ENCODE measurements at places on chromosomes 12 and 14. TPM values are rescaled to one million over a fixed set of nuclear protein-coding genes. Genes with fewer than 3 reads are reported as not detected.

EMP1 gene
- 0.40 TPM for total RNA-seq

CACNA2D4 gene
- total RNA-seq = not detected

GRCh38 chr12:53074999-53075370, 4.2 kb downstream of the SPRYD3 start:
- no peak for DNase-seq

DNA sequence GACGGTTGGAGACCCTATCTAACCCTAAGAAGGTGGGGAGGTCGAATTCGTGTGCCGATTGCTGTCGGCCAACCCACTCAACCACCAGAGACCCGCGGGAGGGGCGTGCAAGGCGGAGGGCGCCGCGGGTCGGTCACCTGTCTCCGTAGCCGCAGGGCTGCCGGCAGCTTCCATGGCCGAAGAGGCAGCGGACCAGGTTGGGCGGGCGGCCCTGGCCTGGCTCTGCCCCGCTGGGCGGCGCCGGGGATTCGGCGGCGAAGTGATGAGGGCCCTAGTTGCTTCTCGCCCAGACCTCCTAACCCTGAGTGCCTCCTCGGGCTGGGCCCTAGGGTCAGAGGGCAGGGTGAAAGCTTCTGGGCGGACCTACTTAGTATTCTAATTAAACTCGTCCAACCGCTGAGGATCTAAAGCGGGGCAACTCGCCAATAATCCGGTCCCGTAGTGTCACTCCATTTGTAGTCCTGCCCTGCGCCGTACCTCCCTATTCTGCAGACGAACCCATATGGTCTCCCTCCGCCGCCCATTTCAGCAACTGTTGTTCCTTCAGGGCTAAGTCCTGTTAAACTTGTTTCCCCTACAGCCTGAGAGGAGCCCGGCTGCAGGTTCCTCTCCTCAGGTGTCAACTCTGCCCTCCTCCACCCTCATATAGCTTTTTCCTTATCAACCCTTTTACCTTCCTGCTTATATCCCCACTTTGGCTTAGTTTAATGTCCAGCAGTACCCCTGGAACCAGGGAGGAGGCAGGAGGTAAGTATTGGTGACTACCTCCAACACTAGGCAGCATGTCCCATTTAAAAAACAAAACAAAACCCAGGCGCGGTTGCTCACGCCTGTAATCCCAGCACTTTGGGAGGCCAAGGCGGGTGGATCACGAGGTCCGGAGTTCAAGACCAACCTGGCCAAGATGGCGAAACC, at the start of gene PYM1:
PYM1 (minus strand) TSS at position 307 of the 915 bp plus-strand sequence; CDS start at position 174, 133 bp downstream.
- peak; percentile 91 for DNase-seq

DNA sequence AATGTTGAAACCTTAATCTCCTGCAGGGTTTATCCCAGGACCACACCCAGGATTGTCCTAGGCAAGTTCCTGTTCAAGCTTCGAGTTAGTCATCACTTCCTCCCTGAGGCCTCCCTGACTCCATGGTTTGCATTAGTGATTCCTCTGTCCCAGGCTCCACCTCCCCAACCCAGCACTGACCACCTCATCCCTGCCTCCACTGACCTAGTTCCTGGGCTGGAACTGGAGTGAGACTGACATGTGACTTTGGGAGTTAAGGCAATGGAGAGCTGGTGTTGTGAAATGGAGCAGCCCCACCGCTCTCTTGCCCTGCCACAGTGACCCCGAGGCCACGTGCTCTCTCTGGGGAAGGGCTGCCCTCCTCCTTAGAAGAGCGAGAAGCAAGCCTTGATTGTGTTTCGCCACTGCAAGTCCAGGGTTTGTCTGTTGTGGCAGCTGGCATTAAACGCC, 15.8 kb upstream of the DTX1 start:
- DNase-seq = no peak

GRCh38 chr12:76460807-76461206, 98.8 kb downstream of the OSBPL8 start:
- no peak for DNase-seq

DNA sequence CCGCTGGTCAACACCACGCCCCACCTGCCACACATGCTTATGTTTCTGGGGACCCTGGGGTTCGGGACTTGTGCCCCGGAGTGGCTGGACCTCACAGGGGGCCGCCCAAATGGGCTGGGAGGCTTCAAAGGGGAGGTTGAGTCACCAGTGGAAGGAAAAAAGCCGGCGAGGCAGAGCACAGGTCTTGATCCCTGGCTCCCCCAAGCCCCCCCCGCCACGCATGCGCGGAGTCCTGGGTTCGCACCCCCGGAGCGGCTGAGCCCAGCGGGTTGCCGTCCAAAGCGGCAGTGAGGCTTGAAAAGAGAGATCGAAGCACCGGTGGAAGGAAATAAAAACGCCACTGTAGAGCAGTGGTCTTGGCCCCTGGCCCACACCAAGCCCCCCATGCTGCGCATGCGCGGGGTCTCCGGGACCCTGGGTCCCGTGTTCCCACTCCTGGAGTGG, 313.5 kb downstream of the ALG10 start:
- DNase-seq = no peak

DNA sequence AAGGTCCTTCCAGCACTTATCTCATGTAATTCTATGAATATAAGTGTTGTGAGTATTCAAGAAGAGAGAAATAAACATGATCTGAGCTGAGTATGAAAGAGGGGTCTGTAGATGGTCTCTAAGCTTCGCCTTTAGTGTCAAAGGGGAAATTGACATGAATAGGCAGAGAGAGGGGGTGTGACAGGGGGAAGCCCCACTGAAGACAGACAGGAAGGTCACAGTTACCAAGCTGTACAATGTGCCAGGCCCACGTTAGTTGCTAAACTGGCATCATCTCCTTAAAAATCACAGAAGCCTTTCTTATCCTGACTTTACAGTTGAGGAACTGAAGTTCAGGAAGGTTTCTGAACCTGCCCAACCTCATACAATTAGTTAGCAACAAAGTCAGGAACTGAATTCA, 7.6 kb downstream of the ARHGEF40 start:
- DNase-seq = no peak

CPNE6 gene
- not detected for total RNA-seq

DNAH10 gene
- 0.04 TPM for total RNA-seq

DNA sequence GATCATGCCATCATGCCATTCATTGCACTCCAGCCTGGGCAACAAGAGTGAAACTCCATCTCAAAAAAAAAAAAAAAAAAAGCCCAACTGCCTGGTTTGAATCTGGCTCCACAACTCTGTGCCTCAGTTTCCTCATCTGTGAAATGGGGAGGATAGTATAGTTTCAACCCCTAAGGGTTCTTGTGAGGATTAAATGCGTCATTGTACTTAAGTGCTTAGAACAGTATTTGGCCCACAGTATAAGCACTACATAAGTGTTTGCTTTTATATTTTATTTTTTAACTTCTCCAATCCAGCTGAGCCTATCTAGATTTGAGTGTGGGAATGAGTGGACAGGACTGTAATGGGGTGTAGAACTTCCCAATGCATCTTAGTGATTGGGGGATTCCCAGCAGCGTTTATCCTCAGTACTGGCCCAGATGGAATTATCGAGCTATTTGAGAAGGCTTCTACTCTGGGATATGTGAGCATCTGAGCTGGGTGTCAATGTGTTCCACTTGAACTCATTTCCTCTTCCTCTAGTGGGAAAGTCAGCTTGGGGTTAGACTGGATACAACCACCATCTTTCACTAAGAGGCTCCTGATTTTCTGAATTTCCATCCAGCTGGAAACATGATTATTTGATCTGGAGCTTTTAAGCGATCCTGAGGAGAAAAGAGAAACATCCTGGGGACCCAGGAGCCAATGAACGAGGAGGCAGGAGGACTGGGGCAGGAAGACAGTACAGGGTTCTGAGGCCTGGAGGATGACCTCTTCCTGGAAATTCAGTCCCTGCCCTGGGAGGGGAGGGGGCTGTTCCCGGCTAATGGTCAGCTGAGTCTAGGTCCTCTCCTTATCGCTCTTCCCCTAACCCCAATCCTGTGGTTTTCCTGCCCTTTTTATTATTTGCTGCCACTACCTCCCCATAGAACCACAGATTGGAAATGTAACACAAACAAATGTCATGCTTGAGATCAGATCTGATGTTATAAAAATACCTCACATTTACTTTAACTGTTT, 9.3 kb upstream of the ESPL1 start:
- no peak for DNase-seq

GRCh38 chr12:28569698-28570411, 379.6 kb downstream of the CCDC91 start:
- no peak for DNase-seq

PTGER2 gene
- total RNA-seq = not detected

GRCh38 chr12:69015831-69016230, 82.9 kb upstream of the CPM start:
- no peak for DNase-seq

DNA sequence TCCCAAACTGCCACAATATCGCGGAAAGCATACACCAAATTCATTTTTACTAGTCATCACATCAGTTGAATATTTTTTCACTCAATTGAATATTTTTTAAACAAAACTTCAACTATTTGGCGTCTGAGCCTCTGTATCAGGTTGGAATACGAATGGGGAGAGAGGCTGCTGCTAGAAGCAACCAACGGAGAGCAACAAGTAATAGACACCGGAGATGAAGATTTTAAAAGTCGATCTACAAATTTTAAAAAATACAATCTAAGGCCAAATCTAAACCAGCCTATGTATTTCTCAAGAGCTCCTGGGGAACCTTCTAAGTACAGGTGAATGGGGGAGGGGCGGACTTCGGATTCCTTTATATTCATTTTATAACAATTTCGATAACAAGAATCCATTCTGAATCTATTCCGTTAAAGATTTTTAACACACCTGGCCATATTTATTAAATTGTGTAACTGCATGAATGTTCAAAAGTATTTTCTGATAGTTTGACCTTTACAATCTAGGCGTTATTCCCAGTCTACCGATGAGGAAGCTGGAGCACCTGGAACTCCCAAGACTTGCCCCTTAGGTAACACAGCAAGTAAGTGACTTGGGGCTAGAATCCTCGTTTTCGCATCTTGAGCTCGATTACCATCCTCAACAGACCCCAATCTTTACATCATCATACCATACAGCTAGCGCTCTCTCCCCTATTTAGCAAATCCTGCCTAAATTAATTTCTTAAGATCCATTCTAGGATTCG, 1.2 kb downstream of the GNPNAT1 start:
- DNase-seq = peak; percentile 19

PDZRN4 gene
- 16.8 TPM for total RNA-seq

- peak; percentile 19 for DNase-seq
These were observed 734 bp downstream of the COX6A1 start for GRCh38 chr12:120438495-120439198.

PRH2 gene
- total RNA-seq = not detected

DNA sequence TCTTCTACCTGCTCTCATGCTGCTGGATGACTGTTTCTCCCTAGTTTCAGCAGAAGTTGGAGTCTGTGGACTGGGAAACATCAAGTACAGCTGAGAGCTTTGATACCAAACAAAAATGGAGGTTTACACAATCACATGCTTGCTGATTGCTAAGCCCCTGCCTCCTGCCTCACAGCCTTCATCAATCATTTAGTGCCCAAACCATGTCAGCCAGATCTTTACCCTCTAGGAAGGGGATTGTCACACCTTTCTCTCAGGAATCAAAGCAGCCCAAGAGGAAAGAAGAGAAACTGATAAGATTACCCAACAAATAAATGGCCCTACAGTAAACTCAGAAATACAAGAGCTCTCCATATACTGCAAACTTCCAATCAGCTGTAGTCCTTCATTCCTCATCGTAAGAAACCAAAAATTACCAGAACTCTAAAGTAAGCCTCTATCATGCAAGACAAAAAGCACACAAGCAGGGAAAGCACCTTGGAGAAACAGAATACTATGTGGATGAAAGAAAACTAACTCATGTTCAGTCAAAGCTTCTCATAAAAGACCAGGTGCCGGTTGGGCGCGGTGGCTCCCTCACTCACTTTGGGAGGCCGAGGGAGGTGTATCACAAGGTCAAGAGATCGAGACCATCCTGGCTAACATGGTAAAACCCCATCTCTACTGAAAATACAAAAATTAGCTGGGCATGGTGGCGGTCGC, 63.6 kb upstream of the RESF1 start:
- DNase-seq = peak; percentile 13

GRCh38 chr12:55965240-55965639, 602 bp downstream of the PMEL start:
- no peak for DNase-seq

GRCh38 chr14:65331652-65332051, 80.9 kb upstream of the FUT8 start:
- no peak for DNase-seq

DNA sequence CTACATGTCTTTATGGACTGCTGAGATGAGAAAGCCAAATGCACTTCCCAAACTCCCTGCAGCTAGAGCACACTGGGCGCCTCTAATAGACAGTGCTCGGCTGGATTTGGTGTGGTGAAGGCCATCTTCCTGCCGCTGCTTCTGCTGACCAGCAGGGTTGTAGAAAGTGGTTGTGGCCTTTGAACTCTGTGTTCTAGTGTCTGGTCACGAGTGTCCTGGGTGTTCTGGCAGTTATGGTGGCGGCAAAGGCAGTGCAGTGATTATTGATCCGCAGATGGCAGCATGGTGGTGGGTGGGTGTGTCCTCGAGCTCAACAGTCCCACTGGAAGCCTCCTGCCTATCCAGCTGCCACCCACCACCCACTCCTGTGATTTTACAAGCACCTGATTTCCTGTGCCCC, 43.4 kb downstream of the SMIM41 start:
- DNase-seq = no peak

ASPG gene
- total RNA-seq = not detected

DNA sequence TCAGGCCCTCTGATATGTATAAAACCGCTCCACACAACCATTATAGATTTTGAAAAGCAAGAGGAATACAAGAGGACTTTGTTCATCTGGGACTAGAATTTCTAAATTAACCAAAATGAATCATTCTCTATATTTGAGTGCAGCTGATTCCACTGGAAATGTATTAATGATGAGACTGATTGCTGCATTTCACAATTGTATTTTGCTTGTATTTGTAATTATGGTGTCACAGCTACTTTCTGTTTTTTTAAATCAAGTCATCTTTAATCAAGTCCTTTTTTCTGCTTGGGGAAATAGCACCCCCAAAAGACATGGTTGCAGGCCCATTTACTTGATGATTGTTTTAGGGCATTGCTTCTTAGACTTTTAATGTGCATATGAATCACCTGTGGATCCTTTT, 162.4 kb downstream of the KICS2 start:
- DNase-seq = no peak

DNA sequence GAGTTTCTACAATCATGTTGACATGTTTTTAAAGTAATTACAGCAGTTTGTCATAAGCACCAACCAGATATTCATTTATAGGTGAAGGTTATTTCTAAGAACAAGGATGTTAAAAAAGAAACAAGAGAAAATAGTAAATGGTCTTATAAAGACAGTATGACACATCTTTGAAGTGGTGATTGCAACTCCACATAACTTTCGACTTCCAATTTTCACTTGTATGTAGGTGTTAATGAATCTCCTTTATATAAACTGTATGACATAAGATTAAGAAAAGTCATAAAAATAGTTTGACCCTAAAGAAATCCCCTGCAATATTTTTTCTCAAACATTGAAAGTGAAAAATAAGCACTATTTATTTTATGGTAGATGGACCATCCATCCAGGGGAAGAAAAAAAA, 144.8 kb upstream of the PTPRQ start:
- DNase-seq = no peak

DNA sequence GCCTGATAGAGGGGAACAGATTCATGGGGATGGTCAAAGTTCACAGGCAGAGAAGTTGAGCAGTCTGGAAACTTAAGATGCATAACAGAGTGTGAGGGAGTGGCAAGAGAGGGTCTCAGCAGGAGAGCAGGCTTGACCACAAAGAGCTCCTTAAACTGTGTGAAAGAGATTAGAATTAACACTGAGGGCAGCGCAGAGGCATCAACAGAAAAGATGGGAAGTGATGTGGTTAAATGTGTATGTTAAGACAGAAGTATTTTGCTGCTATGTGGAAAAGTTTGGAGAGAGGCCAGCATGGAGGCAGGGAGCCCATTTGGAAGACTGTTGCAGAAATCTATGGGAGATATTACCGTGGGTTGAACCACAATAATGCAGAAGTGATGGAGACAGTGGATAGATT, 122.7 kb upstream of the LMNTD1 start:
- no peak for DNase-seq
